Activated T-cell treated with anti-CD3 and anti-CD28 coated beads, Interleukin-2, amount 50 U/mL, for 1 hour (primary cell): ENCODE measurements at places on chromosomes 1 and 21.

DNA sequence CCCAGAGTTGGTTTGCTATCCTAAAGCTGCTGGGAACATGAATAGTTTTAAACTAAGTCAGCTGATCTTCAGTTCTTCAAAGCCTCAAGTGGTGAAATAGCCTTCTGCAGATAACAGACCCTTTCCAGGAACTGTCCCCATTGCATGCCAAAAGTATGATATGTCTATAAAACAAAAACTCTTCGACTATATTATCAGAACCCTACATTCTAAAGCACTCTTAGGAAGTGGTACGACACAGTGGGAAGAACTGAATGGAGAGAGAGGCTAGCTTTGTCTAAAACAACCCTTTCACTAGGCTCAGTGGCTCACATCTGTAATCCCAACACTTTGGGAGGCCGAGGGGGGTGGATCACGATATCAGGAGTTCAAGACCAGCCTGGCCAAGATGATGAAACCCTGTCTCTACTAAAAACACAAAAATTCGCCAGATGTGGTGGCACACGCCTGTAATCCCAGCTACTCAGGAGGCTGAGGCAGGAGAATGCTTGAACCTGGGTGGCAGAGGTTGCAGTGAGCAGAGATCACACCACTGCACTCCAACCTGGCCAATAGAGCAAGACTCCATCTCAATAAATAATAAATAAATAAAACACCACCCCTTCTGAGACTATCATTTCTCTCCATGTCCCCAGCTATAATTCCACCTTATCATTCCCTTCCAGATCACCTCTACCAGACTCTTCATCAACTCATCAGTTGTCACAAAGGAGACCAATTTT, 2.2 kb upstream of the FRRS1 start:
- no peak for DNase-seq

GRCh38 chr1:7587108-7587772, 183.9 kb upstream of the VAMP3 start:
- no peak for DNase-seq

DNA sequence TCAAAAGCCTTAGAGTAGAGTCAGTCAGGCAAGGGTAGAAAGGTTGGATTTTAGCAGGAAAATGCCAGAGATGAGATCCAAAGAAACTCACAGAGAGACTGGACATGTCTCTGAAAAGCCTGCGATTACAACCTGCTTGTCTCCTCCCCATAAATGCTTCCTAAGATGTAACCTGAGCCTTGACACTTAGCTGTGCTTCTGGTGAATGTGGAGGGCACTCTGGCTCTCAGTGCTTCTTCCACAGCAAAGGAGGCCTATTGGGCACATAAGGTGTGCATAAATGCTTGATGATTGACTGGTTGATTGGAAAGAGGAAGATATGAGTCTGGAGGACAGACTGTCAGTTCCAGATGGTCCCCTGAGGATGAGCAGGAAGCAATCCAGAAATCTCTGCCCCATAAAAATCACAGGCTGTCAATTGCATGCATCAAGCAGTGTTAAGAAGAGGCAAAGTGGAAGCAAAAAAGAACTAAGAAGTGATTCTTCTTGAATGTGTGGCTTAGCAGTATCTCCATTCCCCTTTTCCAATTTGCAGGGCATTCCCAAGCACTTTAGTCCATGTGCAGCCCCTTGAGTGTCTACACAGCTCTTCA, 236.2 kb upstream of the RRP15 start:
- no peak for DNase-seq

- no peak for DNase-seq
Observed at GRCh38 chr1:184479435-184480167, 92.8 kb downstream of the C1orf21 start.

DNA sequence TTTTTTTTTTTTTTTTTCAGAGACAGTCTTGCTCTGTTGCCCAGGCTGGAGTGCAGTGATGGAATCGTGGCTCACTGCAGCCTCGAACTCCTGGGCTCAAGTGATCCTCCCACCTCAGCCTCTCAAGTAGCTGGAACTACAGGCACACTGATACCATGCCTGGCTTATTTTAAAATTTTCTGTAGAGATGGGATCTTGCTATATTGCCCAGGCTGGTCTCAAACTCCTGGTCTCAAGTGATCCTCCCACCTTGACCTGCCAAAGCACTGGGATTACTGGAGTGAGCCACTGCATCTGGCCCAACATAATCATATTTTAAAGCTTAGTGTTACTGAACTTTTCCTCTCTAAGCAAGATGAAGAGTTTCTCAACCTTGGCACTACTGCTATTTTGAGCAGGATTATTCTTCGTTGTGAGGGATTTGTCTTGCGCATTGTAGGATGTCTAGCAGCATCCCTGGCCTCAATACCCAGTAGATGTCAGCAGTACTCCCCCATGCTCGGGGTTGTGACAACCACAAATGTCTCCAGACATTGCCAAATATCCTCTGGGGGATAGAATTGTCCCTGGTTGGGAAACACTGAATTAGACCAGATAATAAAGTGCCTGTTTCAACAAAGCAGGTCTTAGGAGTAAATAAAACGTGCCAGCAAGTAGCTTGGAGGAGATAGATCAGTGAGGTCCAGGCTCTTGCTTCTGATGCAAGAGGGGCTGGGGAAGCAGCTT, 15.1 kb upstream of the THRAP3 start:
- no peak for DNase-seq

- DNase-seq: no peak
Observed at GRCh38 chr21:41737651-41738324, 29.1 kb downstream of the RIPK4 start.

DNA sequence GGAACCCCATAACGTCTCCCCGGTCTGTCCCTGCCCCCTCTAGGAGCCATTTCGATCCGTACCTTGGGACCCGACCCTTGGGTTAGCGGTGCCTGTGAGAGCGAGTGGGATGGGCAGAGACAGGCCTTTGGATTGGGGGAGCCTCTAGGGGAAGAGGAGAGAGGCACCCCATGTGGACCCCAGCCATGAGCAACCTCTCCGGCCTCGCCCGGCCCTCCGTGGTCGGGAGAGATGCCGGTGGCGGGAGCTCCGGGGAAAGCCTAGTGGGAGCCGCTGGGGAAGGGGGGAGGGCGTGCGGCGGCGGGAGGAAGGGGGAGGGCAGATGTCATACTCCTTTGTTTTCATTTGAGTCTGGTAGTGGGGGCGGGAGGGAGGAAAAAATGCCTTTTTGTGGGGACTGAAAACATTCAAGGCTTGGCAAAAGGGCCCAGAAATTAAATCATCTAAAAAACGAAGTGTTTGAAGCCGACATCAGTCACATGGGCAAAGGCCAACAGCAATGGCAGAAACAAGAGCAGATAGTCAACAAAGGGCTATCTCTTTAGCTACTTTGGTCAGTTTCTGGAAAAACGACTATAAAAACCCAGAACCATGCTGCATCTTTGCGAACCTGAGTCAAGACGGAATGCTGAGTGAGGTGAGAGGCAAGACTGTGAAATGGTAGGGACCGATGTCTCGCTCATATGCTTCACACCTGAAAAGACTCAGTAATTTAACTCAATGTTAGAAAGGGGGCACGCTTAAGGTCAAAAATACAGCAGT, 758 bp downstream of the PTBP2 start:
- DNase-seq: no peak

DNA sequence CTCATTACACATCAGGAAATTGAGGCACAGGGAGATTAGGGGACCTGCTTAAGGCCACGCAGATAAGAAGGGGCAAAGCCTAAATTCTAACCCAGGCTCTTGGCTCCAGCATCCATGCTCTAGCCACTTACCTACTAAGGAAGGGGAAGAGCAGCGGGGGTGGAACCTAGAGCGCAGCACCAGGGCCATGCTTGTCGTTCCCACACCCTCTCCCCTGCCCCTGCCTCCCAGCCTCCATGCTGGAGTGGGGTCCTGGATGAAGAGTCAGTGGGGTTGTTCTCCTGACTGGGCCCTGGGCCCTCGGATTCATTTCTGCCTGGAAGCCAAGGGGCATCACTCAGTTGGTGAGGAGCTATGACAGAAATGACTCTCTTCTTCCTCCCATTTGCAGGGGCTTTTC, 133.3 kb downstream of the FOXD2 start:
- no peak for DNase-seq
